ENCODE measurements at places on chromosomes 1 and 21.
A peak's percentile ranks its signal among the peaks of the same experiment; 100 is the strongest.

- DNase-seq = no peak
Observed at GRCh38 chr21:38244885-38245869, 11.6 kb upstream of the KCNJ15 start.

- no peak for DNase-seq
Observed at GRCh38 chr1:19113697-19114092, 96.4 kb downstream of the UBR4 start.

- DNase-seq = no peak
Observed at GRCh38 chr1:174953285-174954072, 46.3 kb upstream of the CACYBP start.

GRCh38 chr1:197775282-197776262 lies at the start of gene DENND1B:
TSS of gene DENND1B (minus strand) at chr1:197775480. CDS start at chr1:197775155, 325 bp downstream.
- peak; percentile 24 for DNase-seq

Data from NCI-H2029 (cell line).